Upper lobe of right lung (tissue), 1 donor: ENCODE measurements at places on chromosomes 2 and 18.

- H3K4me3 ChIP-seq: no peak overlapping the region
- no peak for DNase-seq
- H3K4me1 ChIP-seq: no peaks in the 10 kb centered on the region
- H3K36me3 ChIP-seq: no peaks in the 10 kb centered on the region
These were observed 98.7 kb downstream of the EPHA4 start for GRCh38 chr2:221473451-221473850.

GRCh38 chr2:181876614-181877063 lies 14.9 kb upstream of the ITPRID2 start:
- H3K4me1 ChIP-seq: no peaks in the 10 kb centered on the region
- no peak overlapping the region for H3K27ac ChIP-seq
- DNase-seq: no peak
- H3K4me3 ChIP-seq: no peak overlapping the region

- no peak overlapping the region for H3K4me3 ChIP-seq
- H3K27ac ChIP-seq: peak overlapping the region; percentile 75
- DNase-seq: no peak
- no peaks in the 10 kb centered on the region for H3K27me3 ChIP-seq
These were observed 76.4 kb downstream of the ITGB1BP1 start for GRCh38 chr2:9346885-9347284.

- H3K36me3 ChIP-seq: no peaks in the 10 kb centered on the region
- DNase-seq: no peak
These were observed 182.0 kb upstream of the TRIB2 start for GRCh38 chr2:12534646-12535263.
